ENCODE measurements at places on chromosomes 3 and 15. TPM values are rescaled to one million over a fixed set of nuclear protein-coding genes. Genes with fewer than 3 reads are reported as not detected.

DNA sequence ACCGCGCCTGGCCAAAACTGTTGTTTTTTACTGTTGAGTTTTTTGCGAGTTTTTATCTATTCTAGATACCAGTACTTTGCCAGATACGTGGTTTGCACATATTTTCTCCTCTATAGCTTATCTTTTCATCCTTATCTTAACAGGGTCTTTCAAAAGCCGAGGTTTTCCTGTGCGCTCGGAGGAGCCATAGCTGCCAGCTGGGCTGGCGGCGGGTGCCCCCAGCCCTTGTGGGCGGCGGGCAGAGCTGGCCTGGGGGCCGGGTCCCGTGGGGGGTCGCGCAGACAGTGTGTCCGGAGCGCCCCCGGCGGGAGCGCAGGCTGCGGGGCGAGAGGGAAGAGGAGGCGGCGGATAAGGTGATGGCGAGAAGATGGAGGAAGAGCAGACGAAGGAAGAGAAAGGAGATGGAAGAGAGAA lies 11.1 kb upstream of the EIF4A2 start:
- no peak for DNase-seq

- no peak for DNase-seq
Measured at GRCh38 chr3:21062831-21063294, 688.1 kb downstream of the ZNF385D start.

CLEC3B gene
- 78.9 TPM for total RNA-seq

GRCh38 chr3:133662278-133662651 lies 524 bp upstream of the TOPBP1 start:
- DNase-seq: no peak

DNA sequence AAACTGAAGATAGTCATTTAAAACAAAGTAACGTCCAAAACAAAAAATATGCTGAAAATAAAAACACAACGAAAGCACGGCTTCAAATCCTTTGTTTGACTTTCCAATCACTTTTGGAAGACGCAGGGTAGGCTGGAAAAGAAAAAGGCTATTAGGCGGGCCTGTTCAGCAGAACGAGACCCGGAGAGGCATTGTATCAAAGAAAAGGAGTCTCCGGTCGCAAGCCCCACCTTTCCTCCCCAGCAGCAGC lies 691 bp downstream of the SENP7 start:
- no peak for DNase-seq

DNA sequence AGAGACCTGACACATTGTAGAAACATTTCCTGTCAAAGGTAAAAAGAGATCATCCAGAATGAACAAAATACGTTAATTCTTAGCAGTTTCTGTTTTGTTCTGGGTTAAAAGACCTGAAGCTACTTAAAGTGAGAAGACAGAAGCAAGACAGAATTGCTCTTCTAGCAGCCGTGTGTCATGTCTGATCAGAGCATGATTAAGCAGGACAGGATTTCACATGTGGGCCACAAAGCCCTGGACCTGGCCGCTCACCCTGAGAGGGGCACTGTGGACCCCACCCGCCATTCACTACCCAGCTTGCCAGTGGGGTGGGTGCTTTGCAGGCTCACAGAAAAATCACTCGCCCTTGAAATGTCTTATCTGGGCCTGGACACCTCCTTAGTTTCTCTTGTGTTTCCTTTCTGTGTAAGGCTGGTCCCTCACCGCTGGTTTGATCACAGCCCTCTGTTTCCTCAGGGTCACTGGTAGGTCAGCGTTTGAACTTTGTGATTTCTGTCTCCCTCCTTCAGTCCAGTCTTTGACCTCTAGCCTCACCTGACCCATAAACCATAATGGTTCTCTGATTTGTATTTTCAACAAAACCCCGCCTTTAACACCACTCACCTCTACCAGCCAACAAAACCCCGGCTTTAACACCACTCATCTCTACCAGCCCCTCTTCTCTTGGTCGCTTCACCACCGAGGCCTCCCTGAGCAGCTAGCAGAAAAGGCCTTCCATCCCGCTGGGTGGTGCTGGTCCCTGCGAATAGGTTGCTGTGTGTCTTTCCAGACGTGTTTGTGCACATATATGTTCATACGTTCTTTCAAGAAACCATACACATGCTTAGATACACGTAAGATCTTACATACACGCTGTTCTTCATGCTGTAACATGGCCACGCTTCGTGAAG lies 185.0 kb downstream of the OR4M2 start:
- no peak for DNase-seq

IGDCC3 gene
- not detected for total RNA-seq
